ENCODE measurements at places on chromosomes 16 and 17.

DNA sequence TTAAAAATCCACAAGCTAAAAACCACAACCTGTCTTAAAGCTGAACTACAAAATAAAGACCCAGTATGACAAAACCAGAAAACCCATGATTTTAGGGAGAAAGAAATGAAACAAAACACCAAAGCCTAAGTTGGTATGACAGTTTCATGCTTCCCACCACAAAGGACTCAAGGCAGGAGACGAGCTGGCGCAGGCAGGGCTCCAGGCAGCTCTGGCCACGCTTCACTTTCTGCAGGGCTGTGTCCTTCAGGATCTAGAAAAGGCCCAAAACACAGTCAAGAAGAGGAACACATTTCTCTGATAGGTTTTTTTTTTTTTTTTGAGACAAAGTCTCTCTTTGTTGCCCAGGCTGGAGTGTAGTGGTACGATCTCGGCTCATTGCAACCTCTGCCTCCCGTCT is 75.3 kb downstream of the WDR59 start:
- DNase-seq, result no peak

- peak; percentile 4 for DNase-seq
Observed at GRCh38 chr16:74667255-74667700, 601 bp upstream of the RFWD3 start.

- no peak for DNase-seq
Observed at GRCh38 chr16:89945654-89946053, 2.9 kb upstream of the DEF8 start.

DNA sequence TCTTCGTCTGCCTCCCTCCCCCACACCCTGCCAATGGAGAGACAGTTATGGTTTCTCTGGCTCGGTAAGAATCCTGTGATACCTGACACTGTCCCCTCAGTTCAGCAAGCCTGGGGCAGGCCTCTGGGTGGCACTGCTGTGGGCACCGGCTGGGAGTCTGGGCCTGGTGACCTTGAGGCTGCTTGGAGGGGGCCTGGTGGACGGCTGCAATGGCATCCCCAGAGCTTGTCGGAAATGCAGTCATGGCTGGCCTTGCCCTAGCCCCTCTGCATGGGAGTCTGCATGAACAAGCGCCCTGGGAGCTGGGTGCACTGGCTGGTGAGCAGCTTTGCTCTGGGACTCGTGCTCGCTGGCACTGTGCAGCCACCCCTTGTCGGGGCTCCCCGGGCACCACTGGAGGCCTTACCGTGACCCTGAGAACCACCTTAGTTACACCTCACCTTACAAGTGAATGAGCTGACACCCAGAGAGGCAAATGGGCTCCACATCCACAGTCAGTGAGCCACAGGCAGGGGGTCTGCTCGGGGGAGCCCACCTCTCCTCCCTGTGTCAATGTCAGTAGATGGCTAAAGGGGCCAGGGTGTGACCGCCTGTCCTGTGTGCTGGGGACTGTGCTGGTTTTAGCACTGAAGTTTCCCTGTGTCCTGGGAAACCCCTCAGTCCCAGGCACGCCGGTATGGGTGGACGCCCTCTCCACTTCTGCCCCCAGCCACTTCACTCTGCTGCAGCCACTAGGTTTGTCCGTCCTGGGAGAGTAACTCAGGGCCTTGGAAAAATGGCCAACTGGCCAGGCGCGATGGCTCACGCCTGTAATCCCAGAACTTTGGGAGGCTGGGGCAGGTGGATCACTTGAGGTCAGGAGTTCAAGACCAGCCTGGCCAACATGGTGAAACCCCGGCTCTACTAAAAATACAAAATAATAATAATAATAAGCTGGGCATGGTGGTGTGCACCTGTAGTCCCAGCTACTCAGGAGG is 1.4 kb downstream of the LGALS3BP start:
- no peak for DNase-seq

DNA sequence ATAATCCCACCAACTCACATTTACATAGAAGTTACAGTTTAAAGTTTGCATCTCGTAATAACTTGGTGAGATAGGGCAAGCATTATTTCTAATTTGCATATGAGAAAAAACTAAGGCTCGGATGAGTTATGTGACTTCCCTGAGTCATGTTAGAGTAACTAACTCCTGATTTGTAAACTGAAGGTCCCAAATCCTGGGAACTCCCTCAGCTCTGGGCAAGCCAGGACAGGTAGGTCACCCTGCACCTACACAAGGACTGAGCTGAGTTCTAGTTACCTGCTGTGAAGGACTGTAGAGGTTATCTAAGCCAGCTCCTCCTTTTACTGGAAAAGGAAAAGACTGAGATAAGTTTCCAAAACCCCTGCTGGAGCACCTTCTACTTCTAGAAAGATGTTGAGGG is 92.1 kb upstream of the HLF start:
- DNase-seq, result no peak

DNA sequence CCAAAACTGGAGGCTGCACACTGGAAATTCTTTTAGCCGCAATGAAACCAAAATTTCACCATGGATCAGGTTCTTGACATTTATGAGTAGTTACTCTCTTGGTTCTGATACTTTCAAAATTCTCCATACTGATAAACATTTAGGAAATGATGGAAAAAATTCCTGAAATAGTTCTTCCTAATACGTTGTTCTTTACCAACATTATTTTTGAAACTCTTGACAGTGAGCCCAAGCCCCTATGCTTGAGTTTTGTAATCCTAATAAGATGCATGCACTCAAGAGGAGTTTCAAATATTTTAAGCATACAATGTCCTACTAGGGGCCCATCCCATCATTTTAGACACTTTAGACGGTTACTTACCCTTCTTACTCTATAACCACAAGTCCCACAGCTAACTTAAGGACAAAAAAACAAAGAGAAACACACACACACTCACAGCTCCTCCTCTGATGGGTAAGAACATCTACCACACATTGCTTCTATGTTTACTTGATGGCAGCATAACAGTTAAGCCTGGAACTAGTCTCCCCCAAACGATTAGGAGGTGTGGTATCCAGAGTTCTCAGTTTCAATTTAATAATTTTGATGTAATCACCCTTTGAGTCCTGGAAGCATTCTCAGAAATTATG is 3.7 kb downstream of the VEZF1 start:
- DNase-seq, result no peak

GRCh38 chr16:58243528-58244004 is 45.7 kb upstream of the CSNK2A2 start:
- DNase-seq, result no peak

DNA sequence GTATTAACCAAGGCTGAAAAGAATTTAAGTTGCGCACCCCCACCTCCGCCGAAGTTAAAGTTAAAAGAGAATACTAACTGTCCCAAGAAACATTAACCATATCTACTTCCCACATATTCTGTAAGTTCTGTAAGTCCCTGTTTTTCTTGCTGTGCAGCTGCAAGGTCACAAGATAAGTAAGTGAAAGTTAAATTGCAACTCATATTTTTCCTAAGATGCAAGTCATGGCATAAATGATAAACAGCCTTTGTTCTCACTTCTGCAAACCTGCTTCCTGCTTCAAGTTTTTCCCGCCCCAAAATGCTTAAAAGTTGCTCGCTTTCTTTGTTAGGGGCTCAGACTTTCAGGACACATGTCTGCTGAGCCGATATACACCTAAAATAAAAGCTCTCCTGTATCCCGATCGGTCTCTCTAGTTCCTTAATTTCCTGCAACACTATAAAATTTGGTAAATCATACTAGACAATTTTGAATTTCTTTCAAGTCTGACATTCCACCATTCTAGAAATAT is 32.6 kb upstream of the ABCA9 start:
- no peak for DNase-seq

- no peak for DNase-seq
Observed at GRCh38 chr16:12752159-12752558, 51.5 kb downstream of the CPPED1 start.

DNA sequence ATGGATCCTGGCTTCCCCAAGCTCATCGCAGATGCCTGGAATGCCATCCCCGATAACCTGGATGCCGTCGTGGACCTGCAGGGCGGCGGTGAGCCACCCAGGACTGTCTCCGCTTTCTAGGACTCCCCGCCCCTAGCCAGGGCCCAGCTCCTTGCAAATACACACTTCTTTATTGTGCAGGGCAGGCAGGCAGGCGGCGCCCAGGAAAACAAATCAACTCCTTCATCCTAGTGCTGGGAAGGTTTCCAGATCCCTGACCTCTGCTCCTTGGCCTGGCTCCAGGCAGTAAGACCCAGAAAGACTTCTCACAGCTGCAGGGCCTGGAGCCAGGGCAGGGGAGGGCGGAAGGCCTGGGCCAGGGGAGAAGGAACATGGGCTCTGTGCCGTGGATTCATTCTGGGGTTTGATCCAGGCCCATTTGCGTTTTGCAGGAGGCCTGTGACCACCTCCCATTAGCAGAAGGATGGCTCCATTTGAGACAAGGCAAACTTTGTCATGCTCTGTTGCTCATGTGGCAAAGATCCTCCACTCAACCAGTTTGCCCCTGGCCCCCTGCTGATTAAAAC is 6.0 kb upstream of the LPCAT2 start:
- DNase-seq, result no peak

DNA sequence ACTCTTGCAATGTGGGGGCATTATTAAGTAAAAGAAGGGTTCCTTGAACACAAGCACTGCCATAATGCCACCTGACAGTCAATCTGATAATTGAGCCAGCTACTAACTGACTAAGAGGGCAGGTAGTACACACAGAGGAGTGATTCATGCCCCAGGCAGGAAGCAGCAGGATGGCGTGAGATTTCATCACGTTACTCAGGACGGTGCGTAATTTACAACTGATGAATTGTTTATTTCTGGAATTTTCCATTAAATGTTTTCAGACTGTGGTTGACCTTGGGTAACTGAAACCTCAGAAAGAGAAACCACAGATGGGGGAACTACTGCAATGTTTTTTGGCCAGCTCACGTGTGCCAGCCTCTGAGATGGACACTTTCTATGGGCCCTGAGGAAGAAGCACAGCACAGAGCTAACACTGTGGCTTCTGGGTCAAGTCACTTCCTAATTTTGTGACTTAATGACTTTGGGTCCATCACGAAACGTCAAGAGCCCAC is 46.7 kb downstream of the C17orf67 start:
- DNase-seq, result peak; percentile 15

- DNase-seq, result no peak
Observed at GRCh38 chr17:30819971-30820705, 4.4 kb downstream of the CRLF3 start.

- no peak for DNase-seq
Observed at GRCh38 chr17:37754363-37754762, 9.5 kb upstream of the HNF1B start.

DNA sequence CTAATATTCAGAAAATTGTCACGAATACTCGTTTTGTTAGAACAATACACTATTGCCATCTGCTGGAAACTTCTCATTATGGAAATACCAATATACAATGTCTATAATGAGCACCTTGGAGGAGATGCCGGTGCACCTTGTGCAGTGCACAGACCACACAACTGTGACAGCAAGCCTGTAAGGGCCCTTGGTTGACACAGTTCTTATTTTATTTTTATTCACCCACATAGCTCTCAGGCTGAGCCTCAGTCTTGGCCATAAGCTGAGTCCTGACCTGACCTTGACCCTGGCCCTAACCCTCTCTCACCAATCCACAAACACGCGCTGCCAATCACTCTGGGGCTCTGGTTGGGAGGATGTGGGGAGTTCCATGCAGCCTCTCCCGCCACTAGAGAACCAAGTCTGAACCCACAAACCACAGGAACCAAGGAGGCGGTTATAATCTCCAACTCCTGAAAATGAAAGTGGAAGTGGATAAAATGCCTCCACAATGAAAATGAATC is 7.6 kb downstream of the AIPL1 start:
- peak; percentile 34 for DNase-seq

GRCh38 chr17:491086-492021 is 138.7 kb upstream of the RPH3AL start:
- DNase-seq, result peak; percentile 19

DNA sequence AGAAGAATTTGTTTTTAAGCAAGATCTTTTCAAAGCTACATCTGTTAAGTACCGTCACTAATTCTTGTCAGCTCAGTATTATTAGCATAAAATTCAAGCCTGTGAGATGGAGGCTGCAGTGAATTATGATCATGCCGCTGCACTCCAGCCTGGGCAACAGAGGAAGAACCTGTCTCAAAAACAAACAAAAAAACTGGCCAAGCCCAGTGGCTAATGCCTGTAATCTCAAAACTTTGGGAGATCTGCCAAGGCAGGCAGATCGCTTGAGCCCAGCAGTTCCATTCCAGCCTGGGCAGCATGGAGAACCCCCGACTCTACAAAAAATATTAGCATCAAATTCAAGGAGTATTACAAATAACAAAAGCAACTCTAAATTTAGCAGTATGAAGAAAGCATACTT is 88.0 kb downstream of the STXBP4 start:
- DNase-seq, result no peak

DNA sequence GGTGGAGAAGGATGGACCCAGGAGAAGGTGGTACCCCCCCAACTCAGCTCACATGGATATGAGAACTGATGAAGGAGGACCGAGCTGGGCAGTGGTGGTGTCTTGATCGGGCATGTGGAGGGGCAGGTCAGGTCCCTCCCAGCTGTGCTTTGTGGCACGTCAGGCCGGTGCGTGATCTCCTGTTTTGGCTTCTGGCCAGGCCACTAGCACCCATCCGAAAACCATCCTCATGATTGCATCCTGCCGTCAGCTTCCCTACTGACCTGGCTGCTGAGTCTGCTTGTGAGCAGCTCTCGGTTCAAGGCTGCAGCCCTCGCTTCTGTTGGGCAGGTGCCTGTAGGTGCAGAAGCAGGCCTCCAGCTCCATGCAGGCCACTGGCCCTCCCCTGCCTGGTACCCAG is 53.1 kb downstream of the PLD6 start:
- DNase-seq, result no peak

GRCh38 chr17:37447641-37448040 is 41.0 kb downstream of the TADA2A start:
- no peak for DNase-seq

DNA sequence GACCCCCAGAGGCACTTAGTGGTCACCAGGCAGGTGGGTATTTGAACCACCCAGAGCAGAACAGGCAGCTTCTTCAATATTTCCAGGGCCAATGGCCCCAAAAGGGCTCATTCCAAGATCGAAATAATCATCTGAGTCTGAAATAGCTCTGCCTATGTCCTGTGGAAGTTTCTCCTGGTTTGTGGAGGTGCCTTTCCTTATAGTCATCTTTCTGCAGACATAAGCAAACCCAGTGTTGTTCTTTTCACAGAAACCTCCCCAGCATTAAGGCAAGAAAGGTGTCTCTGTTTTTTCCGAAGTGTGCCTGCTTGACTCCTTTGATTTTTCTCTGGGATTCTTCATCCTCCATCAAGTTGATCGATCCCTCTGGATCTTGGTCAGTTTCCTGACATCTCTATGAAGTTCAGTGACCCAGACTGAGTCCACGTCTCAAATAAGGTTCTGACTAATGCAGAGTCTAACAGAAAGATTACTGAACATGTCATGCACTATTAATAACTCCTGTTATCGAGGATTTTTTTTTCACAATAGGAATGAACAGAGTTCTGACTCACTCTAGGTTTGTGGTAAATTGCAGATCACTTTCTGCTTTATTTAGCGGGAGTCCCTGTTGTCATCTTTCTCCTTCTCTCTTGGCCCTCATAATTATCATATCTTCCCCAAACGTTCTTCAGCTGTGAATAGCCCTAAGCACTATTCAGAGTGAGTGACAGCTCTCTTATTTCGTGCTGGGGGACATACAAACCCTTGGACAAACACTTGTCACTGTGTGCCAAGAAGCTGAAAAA is 1.5 kb downstream of the LRRC3C start:
- no peak for DNase-seq

GRCh38 chr17:78888941-78889518 is 14.0 kb downstream of the CEP295NL start:
- DNase-seq, result no peak

- DNase-seq, result no peak
Observed at GRCh38 chr17:8975091-8975725, 9.7 kb upstream of the PIK3R5 start.
